ENCODE measurements at places on chromosomes 16 and 17. TPM values are rescaled to one million over a fixed set of nuclear protein-coding genes. Genes with fewer than 3 reads are reported as not detected.

The RASL10B gene
- total RNA-seq, result 0.52 TPM

The CDH13 gene
- 0.36 TPM for total RNA-seq

The PLA2G15 gene
- 16.4 TPM for total RNA-seq

The KCNJ2 gene
- 0.36 TPM for total RNA-seq

The MT1H gene
- not detected for total RNA-seq

The ZNF319 gene
- total RNA-seq, result 2.2 TPM

The CPHXL2 gene
- total RNA-seq, result not detected

The PDILT gene
- total RNA-seq, result not detected

The ATP1B2 gene
- not detected for total RNA-seq

The MMP28 gene
- 2.4 TPM for total RNA-seq

The DNASE1L2 gene
- total RNA-seq, result 1.6 TPM

The MLST8 gene
- 63.3 TPM for total RNA-seq

The PARN gene
- 34.7 TPM for total RNA-seq

The HSPB9 gene
- not detected for total RNA-seq

The RNF135 gene
- total RNA-seq, result 10.7 TPM

The KCNH6 gene
- not detected for total RNA-seq

The SKAP1 gene
- not detected for total RNA-seq

The MT4 gene
- not detected for total RNA-seq

The CEP112 gene
- total RNA-seq, result 6.5 TPM

The XYLT1 gene
- not detected for total RNA-seq

The NCBP3 gene
- 17.3 TPM for total RNA-seq

The SLC5A11 gene
- total RNA-seq, result 0.51 TPM

The TSEN54 gene
- 70.4 TPM for total RNA-seq

The FA2H gene
- 6.2 TPM for total RNA-seq

The KRT27 gene
- not detected for total RNA-seq

The CDH8 gene
- total RNA-seq, result 1.3 TPM

The GAS2L2 gene
- total RNA-seq, result not detected

The TBC1D3E gene
- total RNA-seq, result not detected

The SEBOX gene
- not detected for total RNA-seq

The MT1G gene
- not detected for total RNA-seq

The OR3A3 gene
- not detected for total RNA-seq

The OR1A1 gene
- not detected for total RNA-seq

The ANKFN1 gene
- not detected for total RNA-seq

The SOX9 gene
- total RNA-seq, result 151 TPM

The ZDHHC1 gene
- 4.8 TPM for total RNA-seq

The NOXO1 gene
- 2.4 TPM for total RNA-seq

The HEATR9 gene
- total RNA-seq, result not detected

The TMIGD1 gene
- not detected for total RNA-seq

The ITGAX gene
- total RNA-seq, result not detected

The BRCA1 gene
- 31.8 TPM for total RNA-seq

The PRR14 gene
- 9.6 TPM for total RNA-seq

The SPATA2L gene
- total RNA-seq, result 21.5 TPM

The TK2 gene
- 14.1 TPM for total RNA-seq

The KRT24 gene
- not detected for total RNA-seq

The GAS7 gene
- total RNA-seq, result not detected

The C17orf113 gene
- 0.62 TPM for total RNA-seq

The ABCC11 gene
- not detected for total RNA-seq

The NAA60 gene
- total RNA-seq, result 7.6 TPM

The TEX14 gene
- total RNA-seq, result 0.29 TPM

The RSPRY1 gene
- total RNA-seq, result 18.3 TPM

The LRRC37A gene
- 1.1 TPM for total RNA-seq

The BCO1 gene
- not detected for total RNA-seq

The ODAD4 gene
- total RNA-seq, result 0.98 TPM

The MT1E gene
- total RNA-seq, result not detected

The HSF4 gene
- 24.8 TPM for total RNA-seq

The ST6GALNAC2 gene
- total RNA-seq, result 6.4 TPM

The WNT9B gene
- total RNA-seq, result not detected

The SMIM36 gene
- total RNA-seq, result not detected

The TBC1D3C gene
- total RNA-seq, result not detected

The CTRB2 gene
- total RNA-seq, result not detected

Data from PC-3 (cell line).